ENCODE measurements at places on chromosomes 11 and 22. TPM values are rescaled to one million over a fixed set of nuclear protein-coding genes. Genes with fewer than 3 reads are reported as not detected.

DNA sequence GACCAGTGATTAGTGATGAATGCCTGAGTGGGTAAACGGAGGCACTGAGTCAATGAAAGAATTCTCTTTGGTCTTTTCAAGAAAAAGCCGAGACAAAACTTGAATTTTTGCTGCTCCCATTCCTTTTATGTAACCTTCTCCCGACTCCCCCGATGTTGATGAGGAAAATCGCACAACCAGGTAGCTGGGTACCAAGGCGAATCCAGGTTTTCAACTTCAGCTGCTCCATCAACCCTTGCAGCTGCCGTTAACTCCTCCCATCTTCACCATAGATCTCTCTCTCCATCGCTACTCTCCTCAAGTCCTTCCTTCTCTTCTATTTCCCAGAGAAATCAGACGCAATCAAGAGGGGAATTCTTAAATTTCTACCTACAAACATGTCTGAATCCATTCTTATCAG, 611 bp upstream of the USP2 start:
- DNase-seq = no peak

GRCh38 chr11:116104498-116105174, 600.4 kb upstream of the CADM1 start:
- no peak for DNase-seq

DNA sequence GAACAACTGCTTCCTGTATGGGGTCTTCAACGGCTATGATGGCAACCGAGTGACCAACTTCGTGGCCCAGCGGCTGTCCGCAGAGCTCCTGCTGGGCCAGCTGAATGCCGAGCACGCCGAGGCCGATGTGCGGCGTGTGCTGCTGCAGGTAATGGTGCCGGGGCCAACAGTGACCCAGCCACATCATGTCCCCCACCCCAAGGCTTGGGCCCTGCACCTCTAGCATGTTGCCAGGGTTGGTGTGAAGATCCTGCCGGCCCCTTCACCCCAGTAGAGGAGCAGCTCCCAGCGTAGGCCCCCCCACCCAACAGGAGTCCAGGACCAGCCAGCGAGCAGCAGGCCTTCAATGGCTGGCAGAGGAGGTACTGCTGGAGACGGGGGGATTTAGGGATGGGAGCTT, 15.9 kb downstream of the TAB1 start:
- no peak for DNase-seq

DNA sequence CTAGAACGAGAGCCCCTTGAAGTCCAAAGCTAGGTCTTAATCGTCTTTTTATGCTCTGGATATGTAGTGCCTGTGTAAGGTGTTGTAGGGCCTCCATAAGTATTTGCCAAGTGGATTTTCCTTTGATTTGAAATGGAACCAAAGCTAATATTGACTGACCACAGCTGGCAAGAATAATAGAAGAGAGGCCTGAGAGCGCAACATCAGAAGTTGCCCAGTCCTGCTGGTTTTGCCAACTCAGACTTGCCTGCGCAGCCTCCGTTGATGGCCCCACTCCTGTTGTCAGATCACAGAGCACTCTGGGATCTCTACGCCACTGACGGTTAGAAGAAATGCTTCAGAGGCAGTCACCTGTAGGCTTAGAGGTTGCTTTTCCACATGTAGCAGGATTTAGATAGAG, 251.2 kb downstream of the TENM4 start:
- DNase-seq = no peak

DNA sequence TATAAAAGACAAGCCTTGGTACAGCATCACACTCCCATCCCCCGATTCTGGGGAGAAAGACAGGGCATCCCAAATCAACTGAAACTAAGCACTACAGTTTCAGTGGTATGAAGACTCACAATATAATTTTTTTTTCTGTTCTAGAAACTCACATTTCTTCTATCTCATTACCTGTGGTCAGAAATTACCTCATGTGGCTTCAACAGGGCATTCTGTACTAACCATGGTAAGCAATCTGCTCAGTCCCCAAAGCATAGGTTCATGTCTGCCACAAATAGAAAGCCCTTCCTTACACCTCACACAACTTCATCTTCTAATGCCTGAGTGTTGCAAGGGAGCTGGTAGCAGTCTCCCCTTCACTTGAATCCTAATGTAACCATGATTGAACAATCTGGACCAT, 147.4 kb upstream of the POU2AF2 start:
- no peak for DNase-seq

DNA sequence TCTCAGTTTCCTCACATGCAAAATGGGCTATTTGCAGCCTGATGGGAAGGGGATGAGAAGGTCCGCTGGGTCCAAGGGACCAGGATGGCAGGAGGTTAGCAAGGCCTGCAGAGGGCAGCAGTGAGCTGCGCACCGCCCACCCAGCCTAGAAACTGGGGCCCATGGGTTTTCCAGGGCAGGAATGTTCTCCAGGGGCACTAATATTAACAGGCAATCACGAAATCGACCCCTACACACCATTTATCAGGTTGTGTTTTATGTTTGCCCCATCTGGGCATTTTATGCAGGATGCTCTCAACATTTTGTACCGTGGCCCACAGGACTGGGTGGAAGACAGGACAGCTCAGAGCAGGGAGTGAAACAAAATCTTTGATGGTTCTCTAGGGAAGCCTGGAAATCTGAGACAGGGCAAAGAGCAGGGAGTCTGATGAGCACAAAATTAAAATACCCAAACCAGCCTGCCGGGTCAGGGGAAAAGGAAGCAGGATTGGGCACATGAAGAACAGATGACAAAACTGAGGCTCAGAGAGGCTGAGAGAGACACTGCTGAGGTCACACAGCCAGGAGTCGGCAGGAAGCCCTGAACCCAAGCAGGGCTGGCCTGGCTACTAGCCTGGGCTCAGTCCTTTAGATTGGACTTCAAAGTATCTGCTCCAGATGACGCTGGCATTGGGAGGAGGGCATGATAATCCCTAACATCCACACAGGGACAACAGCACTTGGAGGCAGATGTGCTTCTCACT, 1.6 kb upstream of the BCR start:
- peak; percentile 84 for DNase-seq

GRCh38 chr11:1988667-1989317, 8.8 kb downstream of the H19 start:
- no peak for DNase-seq

DNA sequence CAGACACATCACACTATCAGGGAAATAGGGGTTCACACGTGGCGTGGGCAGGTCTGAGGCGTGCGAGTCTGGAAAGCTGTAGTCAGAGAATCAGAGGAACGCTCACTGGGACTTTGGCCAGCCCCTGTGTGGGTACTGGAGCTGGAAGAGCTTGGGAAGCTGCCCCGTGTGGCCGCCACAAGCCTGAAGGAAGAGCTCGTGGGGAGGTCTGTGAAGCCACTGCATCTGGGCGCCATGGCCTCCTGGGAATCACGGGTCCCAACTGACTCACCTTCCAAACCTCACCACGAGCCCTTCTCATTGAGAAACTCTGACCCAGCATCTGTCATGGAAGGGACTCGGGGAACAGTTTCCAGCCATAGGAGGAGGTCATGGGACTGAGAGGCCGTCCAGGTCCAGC, 5.9 kb upstream of the MRGPRF start:
- DNase-seq = no peak

- no peak for DNase-seq
These were observed 1.2 kb downstream of the NOX4 start for GRCh38 chr11:89489930-89490329.

GRCh38 chr11:1837171-1838076, 1.4 kb upstream of the TNNI2 start:
- DNase-seq = peak; percentile 93

DNA sequence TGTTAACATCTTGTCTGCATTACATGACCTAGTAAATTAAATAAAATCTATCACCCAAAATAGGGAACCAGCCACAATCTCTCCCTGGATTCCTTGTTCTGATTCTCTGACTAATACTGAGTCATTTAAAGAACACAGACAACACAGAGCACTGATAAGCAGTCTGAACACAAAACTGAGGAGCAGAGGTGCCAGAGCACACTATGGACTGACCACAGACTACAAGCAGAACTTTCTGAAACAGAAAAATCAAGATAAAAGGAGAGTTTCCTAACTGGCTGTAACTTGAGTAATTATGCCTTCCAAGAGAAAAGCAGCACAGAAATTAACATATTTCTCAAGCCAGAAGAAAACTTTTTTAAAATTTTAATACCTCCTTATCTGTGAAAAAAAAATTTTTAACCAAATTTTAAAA, 128.8 kb downstream of the SGSM3 start:
- DNase-seq = no peak

DNA sequence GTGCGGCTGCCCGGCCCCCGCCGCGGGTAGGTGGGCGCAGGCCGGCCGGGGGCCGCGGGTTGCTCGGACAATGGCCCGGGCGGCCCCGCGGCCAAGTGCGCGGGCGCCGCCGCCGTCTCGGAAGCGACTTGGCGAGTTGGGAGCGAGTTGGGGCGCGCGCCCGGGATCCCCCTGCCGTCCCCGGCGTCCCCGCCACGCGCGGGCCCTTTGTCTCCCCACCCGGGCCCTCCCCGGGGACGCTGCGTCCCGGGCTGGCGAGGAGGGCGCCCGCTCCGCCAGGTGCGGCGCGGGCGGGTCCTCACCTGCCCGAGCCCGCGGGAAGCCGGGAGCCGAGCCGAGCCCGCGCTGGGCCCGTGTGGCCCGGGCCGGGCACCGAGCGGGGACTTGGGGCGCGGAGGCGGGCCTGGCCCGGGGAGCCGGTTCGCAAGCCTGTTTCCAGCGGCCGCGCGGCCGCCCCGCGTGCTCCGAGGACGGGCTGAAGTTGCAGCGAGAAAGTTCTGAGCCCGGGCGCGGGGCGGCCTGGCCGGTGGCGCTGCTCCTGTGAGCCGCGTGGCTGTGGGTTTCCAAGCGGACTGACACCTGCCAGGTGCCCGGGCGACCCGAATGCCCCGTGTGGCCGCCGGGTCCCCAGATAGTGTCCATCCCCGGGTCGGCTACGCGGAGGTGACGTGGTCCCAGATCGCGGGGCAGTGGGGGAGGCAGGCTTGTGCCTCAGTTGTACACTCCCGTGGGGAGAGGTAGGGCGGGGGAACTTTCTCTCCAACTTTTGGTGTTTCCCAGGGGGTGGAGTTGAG, 586 bp downstream of the LRP5 start:
- DNase-seq = peak; percentile 56

FBLN1 gene
- 84.3 TPM for total RNA-seq

ARL2 gene
- 171 TPM for total RNA-seq

CTTN gene
- 200 TPM for total RNA-seq

SLC22A9 gene
- not detected for total RNA-seq

SPTBN2 gene
- total RNA-seq = 14.5 TPM

LRRC75B gene
- 19.0 TPM for total RNA-seq

TSPAN32 gene
- 0.19 TPM for total RNA-seq
